ENCODE measurements at places on chromosomes 5 and 9.

- H3K27me3 ChIP-seq = no peaks in the 10 kb centered on the region
- H3K4me1 ChIP-seq = peaks cover 17% of the 10 kb centered on the region
- DNase-seq = peak; percentile 36
- peak within 1 kb of the TSS; percentile 83 for H3K4me3 ChIP-seq
- no peaks in the 10 kb centered on the region for H3K36me3 ChIP-seq
Measured at GRCh38 chr5:179793468-179794139, at the start of gene LTC4S. Gene LTC4S (plus strand): TSS chr5:179793986. CDS start chr5:179794081, 95 bp downstream.

DNA sequence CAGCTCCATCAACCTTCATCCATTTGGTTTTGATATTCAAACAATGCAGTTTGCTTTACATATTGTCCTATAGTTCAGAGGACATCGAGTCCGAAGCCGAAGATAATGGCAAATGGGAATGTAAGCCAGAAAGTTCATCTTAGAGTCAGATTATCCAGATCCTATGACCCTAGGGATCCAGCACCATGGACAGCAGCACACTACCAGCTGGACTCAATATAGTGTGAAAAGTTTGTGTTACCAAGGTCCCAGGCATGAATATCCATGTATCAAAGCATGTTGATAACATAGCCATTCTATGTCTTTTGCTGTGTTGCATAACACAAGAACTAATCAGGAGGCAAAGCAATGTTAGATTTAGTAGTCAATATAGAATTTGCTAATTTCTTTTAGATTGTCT is 46.3 kb downstream of the FSTL4 start:
- DNase-seq = no peak
- H3K4me3 ChIP-seq = no peak overlapping the region
- H3K4me1 ChIP-seq = no peaks in the 10 kb centered on the region
- no peak overlapping the region for H3K27ac ChIP-seq

- peaks cover 22% of the 10 kb centered on the region for H3K36me3 ChIP-seq
- no peaks in the 10 kb centered on the region for H3K27me3 ChIP-seq
- DNase-seq = no peak
- H3K4me3 ChIP-seq = peak overlapping the region; percentile 8
- peaks cover 62% of the 10 kb centered on the region for H3K4me1 ChIP-seq
Measured at GRCh38 chr5:157214415-157214814, 33.8 kb downstream of the ITK start.

GRCh38 chr9:115404311-115404710 is 286.4 kb upstream of the TNC start:
- no peak overlapping the region for H3K4me3 ChIP-seq
- H3K4me1 ChIP-seq = no peaks in the 10 kb centered on the region
- no peak for DNase-seq
- no peaks in the 10 kb centered on the region for H3K36me3 ChIP-seq
- peaks cover 15% of the 10 kb centered on the region for H3K27me3 ChIP-seq
- no peak overlapping the region for H3K27ac ChIP-seq

DNA sequence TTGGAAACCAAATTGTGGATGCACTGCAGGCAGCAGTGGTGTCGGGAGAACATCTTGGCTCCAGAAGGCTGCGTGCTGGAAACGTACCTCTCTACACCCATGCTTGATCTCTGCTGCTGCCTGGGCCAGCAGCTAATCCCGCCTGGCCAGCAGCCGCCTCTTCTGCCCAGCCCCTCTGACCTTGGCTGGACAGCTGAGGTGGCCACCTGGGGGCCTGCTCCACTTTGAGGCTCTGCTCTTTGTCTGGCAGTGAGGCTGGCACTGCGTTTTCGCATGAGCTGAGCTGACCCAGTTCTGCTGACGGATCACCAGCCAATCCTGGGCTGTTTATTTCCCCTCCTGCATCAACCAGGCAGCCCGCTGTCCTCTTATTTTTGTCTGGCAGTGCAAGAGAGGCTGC is 154.9 kb downstream of the TENT4A start:
- no peaks in the 10 kb centered on the region for H3K4me1 ChIP-seq
- no peak overlapping the region for H3K27ac ChIP-seq
- no peaks in the 10 kb centered on the region for H3K27me3 ChIP-seq
- H3K36me3 ChIP-seq = no peaks in the 10 kb centered on the region
- H3K4me3 ChIP-seq = no peak overlapping the region

GRCh38 chr5:156879665-156880285 is 29.7 kb downstream of the PPP1R2B start:
- DNase-seq = no peak
- no peak overlapping the region for H3K27ac ChIP-seq
- no peaks in the 10 kb centered on the region for H3K4me1 ChIP-seq
- H3K4me3 ChIP-seq = no peak overlapping the region
- H3K36me3 ChIP-seq = peaks cover 2% of the 10 kb centered on the region

DNA sequence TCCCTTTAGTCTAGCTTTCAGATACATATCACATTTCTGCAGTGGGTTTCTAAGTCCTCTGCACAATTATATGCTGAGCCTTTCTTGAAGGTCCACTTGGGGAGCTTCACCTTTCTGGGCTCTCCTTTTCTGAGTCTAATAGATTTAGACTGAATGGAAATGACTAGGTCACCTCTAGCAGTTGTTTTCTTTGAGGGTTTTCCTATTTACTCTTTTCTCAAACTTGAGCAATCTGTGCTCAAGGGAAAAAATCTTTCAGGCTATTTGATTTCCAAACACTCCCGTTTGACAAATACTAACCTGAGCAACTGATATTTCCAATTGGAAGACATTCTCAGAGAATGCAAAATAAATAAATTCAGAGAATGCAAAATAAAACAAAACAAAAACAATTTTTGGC is 39.0 kb downstream of the ISOC1 start:
- H3K36me3 ChIP-seq = no peaks in the 10 kb centered on the region
- no peaks in the 10 kb centered on the region for H3K27me3 ChIP-seq
- H3K27ac ChIP-seq = no peak overlapping the region
- no peak overlapping the region for H3K4me3 ChIP-seq
- no peaks in the 10 kb centered on the region for H3K4me1 ChIP-seq

- peaks cover 4% of the 10 kb centered on the region for H3K27me3 ChIP-seq
- no peak for DNase-seq
- no peaks in the 10 kb centered on the region for H3K4me1 ChIP-seq
- no peaks in the 10 kb centered on the region for H3K36me3 ChIP-seq
Measured at GRCh38 chr5:74303578-74303977, 336.9 kb downstream of the ENC1 start.

DNA sequence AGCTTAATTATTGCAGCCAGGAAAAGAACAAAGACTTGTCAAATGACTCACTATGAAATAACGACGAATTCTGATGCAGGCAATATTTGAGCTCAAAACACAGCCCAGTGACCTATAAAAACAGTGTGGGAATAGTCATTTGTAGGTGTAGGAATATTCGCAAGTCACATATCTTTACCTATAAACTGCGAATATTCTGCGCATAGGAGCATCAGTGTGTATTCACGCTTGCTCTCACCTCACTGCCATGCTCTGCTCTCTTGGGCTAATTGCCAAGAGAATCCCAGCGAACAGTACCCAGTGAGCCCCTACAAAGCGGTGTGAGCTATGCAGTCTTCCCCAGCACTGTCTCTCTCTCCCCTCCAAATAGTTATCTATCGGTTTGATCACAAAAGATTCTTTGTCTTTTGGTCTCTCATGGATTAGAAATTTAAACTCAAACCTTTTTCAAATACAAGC is 74.2 kb downstream of the ST8SIA4 start:
- peaks cover 2% of the 10 kb centered on the region for H3K36me3 ChIP-seq
- H3K27ac ChIP-seq = peak overlapping the region; percentile 72
- peaks cover 34% of the 10 kb centered on the region for H3K4me1 ChIP-seq
- no peak for DNase-seq
- no peak overlapping the region for H3K4me3 ChIP-seq

DNA sequence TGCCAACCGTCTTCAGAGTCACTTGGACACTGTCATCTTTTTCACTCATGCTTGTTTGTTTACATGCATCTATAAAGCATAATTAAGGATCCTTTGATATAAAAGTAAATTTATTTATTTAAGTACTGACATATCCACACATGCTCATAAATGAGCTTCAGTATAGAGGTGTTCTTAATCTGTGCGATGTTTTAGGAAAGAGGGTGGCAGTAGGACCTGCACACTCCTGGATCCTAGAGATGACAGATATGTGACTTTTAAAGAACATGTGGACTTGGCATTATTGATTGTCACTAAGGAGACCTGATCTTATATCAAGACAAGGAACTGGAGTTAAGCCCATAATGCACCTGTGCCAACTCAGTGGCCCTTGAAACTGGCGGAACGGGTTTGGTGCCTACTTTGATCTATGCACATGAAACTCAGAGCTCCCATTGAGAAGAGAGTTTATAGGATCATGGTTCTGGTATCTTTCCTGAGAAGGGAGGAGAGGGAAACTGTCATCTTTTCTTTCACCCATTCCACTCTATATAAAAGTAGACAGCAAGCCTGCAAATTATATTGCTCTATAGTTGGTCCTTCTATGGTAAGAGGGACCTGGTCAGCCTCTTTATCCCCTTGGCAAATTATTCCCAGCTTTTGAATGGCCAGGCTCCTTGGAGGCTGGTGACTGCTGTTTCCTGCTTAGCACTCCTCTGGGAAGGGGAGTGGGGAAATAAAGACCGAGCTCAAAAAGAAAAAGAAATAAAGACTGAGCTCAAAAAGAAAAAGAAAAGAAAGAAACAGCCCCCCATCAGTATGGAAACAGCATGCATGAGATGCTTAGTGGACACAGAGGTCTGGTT is 57.8 kb upstream of the LIFR start:
- H3K36me3 ChIP-seq = no peaks in the 10 kb centered on the region
- no peaks in the 10 kb centered on the region for H3K27me3 ChIP-seq

- H3K4me3 ChIP-seq = no peak overlapping the region
- no peak for DNase-seq
- no peaks in the 10 kb centered on the region for H3K27me3 ChIP-seq
- no peak overlapping the region for H3K27ac ChIP-seq
- peaks cover 4% of the 10 kb centered on the region for H3K36me3 ChIP-seq
Measured at GRCh38 chr9:32423371-32423770, 38.9 kb downstream of the ACO1 start.

DNA sequence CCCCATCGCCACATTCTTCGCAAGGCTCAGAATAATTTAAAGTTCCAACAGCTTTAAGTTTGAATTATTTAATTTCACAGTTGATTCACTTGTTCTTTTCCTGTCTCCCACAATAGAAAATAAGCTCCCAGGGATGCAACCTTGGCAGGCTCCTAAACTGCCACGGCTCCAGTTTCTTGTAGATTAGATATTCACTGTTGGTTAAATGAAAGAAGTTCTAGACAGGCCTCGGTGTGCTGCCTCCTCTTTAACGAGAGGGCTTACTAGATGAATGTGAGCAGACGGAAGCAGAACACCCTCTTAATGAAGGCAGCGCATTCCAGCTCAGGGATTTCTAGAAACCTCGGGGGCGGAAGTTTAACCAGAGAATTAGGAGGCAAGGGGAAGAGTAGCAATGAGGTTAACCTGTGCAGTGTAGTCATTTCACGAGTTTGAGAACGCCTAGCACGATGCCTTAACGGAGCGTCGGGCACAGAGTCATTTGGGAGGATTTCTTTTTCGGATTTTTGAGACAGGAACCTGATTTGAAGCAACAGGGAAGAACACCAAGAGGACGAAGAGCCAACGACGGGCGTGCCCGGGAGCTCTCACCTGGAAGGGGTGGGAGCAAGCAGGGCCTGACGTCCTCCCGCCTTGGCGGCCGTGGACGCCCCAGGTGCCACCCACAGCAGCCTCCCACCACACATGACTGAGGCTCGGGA is 637 bp upstream of the SMC5 start:
- H3K4me3 ChIP-seq = peak overlapping the region; percentile 97
- no peaks in the 10 kb centered on the region for H3K27me3 ChIP-seq
- H3K36me3 ChIP-seq = peaks cover 9% of the 10 kb centered on the region
- H3K4me1 ChIP-seq = peaks cover 47% of the 10 kb centered on the region
- DNase-seq = no peak

GRCh38 chr9:111648066-111648465 is 13.3 kb upstream of the GNG10 start:
- peaks cover 2% of the 10 kb centered on the region for H3K4me1 ChIP-seq
- no peak overlapping the region for H3K27ac ChIP-seq
- no peak for DNase-seq
- peaks cover 4% of the 10 kb centered on the region for H3K36me3 ChIP-seq
- no peaks in the 10 kb centered on the region for H3K27me3 ChIP-seq

- peaks cover 2% of the 10 kb centered on the region for H3K4me1 ChIP-seq
- no peak overlapping the region for H3K4me3 ChIP-seq
- no peak for DNase-seq
Measured at GRCh38 chr9:123954518-123955280, 24.8 kb upstream of the DENND1A start.

DNA sequence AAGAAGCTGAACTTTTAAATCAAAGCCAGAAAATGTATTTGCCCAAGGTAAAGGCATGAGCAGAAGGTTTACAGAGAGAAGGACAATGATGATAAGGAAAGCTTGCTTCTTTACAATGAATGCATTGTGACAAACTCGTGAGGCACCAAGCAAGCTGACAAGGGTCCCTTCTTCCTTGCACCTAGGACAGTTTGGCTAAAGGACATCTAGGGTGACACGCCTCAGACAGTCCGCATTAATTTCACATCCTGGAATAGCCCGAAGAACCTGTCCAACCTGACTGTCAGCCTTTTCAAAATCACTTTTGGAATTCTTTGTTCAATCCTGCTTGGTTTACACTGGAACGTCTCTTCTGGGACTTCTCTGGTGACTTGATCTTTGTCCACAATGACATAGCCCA is 146.4 kb upstream of the MAP3K1 start:
- H3K27ac ChIP-seq = peak overlapping the region; percentile 93
- no peak overlapping the region for H3K4me3 ChIP-seq
- H3K36me3 ChIP-seq = no peaks in the 10 kb centered on the region
- H3K4me1 ChIP-seq = peaks cover 25% of the 10 kb centered on the region

GRCh38 chr9:119861842-119862241 is 492.6 kb upstream of the BRINP1 start:
- no peak overlapping the region for H3K4me3 ChIP-seq
- no peaks in the 10 kb centered on the region for H3K4me1 ChIP-seq
- H3K27ac ChIP-seq = no peak overlapping the region
- H3K36me3 ChIP-seq = no peaks in the 10 kb centered on the region
- no peak for DNase-seq

DNA sequence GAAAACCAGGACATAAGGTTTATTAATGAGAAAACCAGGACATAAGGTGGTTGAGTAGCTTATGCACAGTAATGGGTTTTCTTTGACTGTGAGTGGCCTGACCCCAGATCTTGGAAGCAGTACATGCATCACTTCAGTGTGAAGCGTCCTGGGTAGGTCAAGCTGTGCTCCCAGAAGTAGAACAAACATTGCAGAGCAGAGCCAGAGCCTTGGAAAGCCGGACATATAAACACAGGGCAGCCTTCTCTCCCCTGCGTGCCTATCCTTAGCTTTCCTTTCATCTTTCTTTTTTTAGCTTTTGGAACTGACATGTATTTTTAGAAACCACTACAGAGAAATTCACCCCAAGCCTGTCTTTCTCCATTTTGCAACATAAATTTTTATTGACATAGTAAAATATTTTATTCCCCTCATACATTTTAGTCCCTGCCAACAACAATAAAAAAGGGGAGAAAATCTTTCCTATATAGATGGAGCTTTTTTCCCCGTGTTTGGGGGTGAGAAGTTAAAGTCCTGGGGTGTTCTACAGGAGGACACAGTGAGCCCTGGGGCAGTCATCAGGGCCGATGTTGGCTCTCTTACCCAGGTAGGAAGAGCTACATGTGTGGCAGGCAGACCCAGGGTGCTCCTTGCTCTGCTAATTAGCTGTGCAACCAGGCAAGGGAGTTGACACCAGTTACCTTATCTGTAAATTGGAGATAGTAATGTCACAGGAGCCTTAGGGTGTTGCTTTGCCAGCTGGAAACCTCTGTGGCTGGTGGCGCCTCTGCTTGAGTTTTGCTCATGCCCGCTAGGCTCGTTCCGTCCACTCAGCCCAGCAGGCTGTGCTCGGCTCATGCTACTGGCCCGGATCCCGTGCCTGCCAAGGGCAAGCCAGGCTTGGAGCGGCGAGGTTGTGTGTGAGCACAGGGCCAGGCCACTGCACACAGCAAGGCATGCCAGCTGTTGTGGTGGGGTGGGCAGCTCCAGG is 389.6 kb downstream of the KDM4C start:
- H3K4me3 ChIP-seq = no peak overlapping the region
- H3K27me3 ChIP-seq = no peaks in the 10 kb centered on the region
- peaks cover 6% of the 10 kb centered on the region for H3K36me3 ChIP-seq
- peak overlapping the region; percentile 43 for H3K27ac ChIP-seq

All from T-helper 17 cell (primary cell).